ENCODE measurements at places on chromosomes 7 and 10.

GRCh38 chr7:28654110-28654509 lies 241.8 kb downstream of the CREB5 start:
- no peak for DNase-seq

DNA sequence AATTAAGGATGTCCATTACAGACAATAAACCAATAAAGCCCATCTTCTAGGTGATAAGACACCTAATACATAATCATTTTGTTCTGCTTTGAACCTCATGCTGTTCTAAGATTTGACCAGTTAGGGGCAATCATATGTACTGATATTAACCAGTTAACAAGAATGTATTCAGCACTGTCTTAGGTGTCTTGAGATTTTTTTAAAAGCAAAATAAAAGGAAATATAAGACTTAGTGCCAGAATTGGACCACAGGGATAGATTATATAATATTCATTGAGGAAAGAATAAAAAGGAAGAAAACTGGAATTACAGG lies 32.0 kb downstream of the IMMP2L start:
- no peak for DNase-seq

GRCh38 chr10:27680006-27680557 lies 65.5 kb downstream of the MKX start:
- DNase-seq, result no peak

GRCh38 chr10:75544993-75545706 lies 113.7 kb downstream of the LRMDA start:
- DNase-seq, result no peak
